Activated CD4-positive, CD25-positive, alpha-beta regulatory T cell treated with anti-CD3 and anti-CD28 coated beads, Interleukin-2, amount 50 U/mL, for 16 hours (primary cell): ENCODE measurements at places on chromosomes 6 and 20.

GRCh38 chr20:38209736-38210405 is 44.8 kb upstream of the TGM2 start:
- no peak for DNase-seq

DNA sequence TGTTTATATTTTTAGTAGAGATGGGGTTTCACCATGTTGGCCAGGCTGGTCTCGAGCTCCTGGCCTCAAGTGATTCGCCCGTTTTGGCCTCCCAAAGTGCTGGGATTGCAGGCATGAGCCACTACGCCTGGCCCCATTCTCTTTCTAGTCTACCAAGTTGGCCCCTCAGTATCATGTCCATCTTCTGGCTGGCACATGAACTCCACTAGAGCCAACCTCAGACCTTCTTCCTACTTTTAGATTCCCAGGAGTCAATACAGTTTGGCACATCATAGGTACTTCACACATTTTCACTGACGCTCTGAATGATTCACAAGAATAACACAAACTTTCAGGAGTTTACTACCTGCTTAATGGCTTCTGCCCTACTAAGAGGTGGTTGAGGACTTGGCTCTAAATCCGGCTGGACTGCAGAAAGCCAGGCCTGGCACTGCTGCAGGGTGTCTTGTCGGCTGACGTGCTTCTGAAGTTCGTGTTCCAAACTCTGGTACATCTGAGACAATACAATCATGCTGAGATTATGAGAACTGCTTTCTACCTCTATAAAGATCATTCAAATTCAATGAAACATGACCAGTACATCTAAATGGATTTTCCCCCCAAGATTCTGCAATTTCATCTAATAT is 293.3 kb downstream of the SYNE1 start:
- DNase-seq: no peak

- no peak for DNase-seq
Measured at GRCh38 chr6:5781966-5782556, 224.7 kb downstream of the NRN1 start.

DNA sequence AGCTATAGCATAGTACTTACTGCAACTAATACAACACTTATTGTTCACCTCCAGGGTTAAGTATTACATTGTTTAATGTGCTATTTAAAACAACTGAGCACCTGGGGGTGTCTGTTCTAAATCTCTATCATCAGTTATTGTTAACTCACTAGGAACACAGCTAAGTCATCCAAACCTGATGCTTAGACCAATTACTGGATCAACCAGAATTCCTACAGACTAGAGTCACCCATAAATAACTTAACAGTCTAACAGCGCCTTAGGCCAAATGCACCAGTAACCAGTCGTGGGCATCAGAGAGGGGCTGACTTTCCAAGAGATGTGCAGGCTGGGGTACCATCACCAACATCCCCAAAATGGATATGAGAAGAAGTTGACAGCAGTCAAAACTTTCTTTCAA is 110.7 kb downstream of the ADTRP start:
- DNase-seq: no peak

DNA sequence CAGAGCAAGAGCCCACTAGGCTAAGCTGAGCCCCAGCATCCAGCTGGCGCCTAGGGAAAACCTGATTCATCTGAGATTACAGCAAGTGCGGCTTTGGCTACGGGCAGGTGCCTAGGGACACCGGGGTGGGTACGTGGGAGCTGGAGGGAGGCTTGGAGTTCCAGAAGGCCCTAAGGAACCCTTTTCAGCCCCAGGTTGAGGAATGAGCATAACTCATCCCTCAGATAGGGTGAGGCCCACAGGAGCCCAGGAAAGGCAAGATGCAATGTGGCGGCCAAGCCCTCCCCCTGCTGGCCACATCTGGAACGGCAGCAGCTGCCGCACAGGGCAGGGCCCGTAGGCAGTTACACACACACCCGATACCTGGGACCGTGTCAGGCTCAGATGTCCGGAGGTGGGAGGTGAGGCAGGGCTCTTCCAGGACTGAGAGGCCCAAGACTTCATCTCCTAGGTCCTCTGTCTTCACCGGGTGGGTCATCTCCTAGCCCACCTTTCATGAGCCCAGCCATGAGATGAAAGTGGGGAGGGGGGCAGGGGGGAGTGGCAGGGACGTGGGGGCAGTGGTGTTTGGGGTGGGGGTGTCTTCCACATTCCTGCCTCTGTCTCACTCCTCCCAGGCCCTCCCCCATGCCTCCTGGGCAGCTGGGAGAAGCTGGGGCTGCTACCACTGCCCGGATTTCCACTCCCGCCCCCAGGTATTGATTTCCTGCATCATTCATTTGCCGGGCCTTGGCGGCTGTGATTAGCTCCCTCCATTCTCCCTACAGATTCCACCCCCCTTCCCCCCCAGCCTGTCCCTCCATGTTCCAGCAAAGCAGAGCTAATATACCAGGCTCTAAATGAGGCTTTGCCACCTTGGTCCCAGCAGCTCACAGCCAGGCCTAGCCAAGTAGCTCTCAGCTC is 5.5 kb downstream of the MDGA1 start:
- peak; percentile 66 for DNase-seq

GRCh38 chr6:153980171-153980570 is 58.9 kb upstream of the OPRM1 start:
- no peak for DNase-seq

GRCh38 chr6:130896249-130896648 is 69.0 kb downstream of the SMLR1 start:
- no peak for DNase-seq

DNA sequence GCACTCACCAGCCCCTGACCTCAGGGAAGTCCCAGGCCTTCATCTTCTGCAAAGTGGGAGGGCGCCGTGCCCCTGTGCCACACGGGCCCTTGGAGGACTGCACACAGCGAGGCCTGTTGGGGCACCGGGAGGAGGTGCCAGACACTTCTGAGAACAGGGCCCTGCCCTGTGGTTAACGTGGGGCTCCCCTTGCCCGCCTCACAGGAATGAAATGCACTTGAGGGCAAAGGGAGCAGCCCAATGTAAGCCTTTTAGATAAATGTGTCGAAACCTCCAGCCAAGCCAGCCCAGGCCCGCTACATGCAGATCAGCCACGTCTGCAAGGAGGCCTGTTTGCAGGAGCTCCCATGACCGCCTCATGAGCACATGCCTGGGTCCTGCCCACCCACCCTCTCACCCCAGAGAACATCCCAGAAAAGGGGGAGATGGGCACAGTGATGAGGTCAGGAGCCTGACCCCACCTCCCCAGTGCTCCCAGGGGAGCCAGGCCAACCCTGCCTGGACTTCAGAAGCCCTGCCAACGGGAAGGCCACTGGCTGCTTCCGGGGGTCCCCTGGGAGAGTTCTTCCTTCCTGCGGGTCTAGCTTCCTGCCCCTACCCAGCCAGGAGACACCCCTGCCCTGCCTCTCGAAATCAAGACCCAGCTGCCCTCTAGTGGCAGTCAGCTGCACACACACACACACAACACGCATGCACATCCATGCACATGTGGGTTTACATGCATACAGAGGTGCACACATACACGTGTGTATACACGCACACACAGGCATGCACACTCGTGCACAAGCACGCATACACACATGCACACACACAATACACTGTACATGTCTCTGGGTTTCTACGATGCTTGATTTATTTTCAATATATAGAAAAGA is 178.7 kb downstream of the TAF4 start:
- no peak for DNase-seq

DNA sequence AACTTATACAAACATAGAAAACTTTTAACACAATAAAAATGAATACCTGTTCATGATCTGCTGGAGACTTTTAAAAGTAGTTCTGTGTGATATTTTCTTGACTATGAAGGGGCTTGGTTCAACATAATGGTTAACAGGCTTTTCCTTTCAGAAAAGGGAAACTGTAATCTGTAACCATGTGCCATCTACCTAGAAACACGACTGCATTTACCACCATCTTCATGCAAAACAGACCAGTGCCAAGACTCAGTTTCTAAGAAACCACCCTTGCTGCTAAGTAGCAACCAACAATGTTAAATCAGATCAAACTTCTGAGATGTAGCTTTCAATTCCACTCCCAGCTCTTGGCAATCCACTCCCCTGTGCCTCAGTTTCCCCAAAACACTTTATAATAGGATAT is 15.7 kb downstream of the STAU1 start:
- no peak for DNase-seq
